Placental epithelial cell (primary cell): ENCODE measurements at places on chromosomes 7 and 10. TPM values are rescaled to one million over a fixed set of nuclear protein-coding genes. Genes with fewer than 3 reads are reported as not detected.

The ACBD7 gene
- under 0.01 and 0.98 TPM in 2 replicates for total RNA-seq

The KCNH2 gene
- under 0.01 TPM in 2 replicates for total RNA-seq

The TMEM26 gene
- total RNA-seq, result under 0.01 TPM in 1 of 2 replicates, not detected in the other

The CTNNA3 gene
- under 0.01 and 0.76 TPM in 2 replicates for total RNA-seq

The ELFN1 gene
- total RNA-seq, result under 0.01 and 0.22 TPM in 2 replicates

The PAX2 gene
- not detected in 2 replicates for total RNA-seq

The CDC14C gene
- total RNA-seq, result 0.11 TPM in 1 of 2 replicates, not detected in the other

The GPR22 gene
- not detected in 2 replicates for total RNA-seq

The KNDC1 gene
- 1.6 TPM in 1 of 2 replicates, not detected in the other for total RNA-seq

The HPSE2 gene
- not detected in 2 replicates for total RNA-seq

The KCNIP2 gene
- 0.65 and 2.4 TPM in 2 replicates for total RNA-seq

The PHKG1 gene
- total RNA-seq, result 1.2 TPM in 1 of 2 replicates, not detected in the other

The THAP5 gene
- total RNA-seq, result 18.1 and 21.5 TPM in 2 replicates

The ATOH7 gene
- total RNA-seq, result under 0.01 TPM in 1 of 2 replicates, not detected in the other

The PAX4 gene
- not detected in 2 replicates for total RNA-seq

The OLAH gene
- not detected in 2 replicates for total RNA-seq

The NACAD gene
- total RNA-seq, result 6.3 and 7.6 TPM in 2 replicates

The CALCR gene
- not detected in 2 replicates for total RNA-seq

The ANKRD22 gene
- total RNA-seq, result not detected in 2 replicates

The MRPS16 gene
- 43.6 and 79.4 TPM in 2 replicates for total RNA-seq

The LEP gene
- total RNA-seq, result under 0.01 TPM in 2 replicates

The TMEM178B gene
- under 0.01 TPM in 1 of 2 replicates, not detected in the other for total RNA-seq

The CUZD1 gene
- 0.39 and 0.98 TPM in 2 replicates for total RNA-seq

The UNC5B gene
- total RNA-seq, result 0.39 and 0.87 TPM in 2 replicates

The PRKG1 gene
- 0.43 and 1.2 TPM in 2 replicates for total RNA-seq

The AKR1C2 gene
- total RNA-seq, result 0.39 and 0.65 TPM in 2 replicates

The MYOF gene
- total RNA-seq, result 127 and 152 TPM in 2 replicates

The NCF1 gene
- 0.11 and 0.39 TPM in 2 replicates for total RNA-seq

The RSPH10B2 gene
- total RNA-seq, result 0.39 TPM in 1 of 2 replicates, not detected in the other

The HK1 gene
- 86.8 and 115 TPM in 2 replicates for total RNA-seq

The KIAA1549 gene
- 8.2 and 14.3 TPM in 2 replicates for total RNA-seq
